ENCODE measurements at places on chromosomes 12 and 14.

DNA sequence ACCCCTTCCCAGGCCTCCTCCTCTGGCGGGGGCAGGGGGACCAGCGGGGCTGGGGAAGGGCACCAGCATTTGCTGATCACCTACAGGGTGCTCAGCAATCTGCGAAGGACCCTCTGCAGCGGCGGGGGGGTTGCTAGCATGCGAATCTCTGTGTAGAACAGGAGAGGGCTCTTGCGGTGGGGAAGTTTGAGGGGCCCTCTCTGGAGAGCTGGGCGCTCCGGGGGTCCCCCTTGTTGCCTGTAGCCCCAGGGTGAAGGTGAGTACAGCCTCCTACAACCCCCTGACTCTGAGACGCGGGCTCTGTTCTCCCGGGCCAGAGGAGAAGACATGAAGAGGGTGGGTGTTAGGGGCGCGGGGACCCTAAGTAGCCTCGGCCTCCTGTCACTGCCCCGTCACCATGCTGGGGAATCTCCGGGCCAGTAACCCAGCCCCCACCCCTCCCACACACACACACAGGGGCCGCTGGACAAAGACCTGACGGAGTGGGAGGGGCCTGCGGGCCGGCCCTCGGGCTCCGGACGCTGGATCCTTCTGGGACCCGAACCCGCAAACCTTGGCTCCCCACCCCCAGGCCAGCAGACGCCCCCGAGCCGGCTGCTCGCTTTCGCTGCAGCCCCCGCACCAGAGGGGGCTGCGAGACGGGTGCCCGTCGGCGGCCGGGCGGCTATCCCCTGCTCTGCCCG is 734 bp downstream of the FIGNL2 start:
- no peak for DNase-seq

DNA sequence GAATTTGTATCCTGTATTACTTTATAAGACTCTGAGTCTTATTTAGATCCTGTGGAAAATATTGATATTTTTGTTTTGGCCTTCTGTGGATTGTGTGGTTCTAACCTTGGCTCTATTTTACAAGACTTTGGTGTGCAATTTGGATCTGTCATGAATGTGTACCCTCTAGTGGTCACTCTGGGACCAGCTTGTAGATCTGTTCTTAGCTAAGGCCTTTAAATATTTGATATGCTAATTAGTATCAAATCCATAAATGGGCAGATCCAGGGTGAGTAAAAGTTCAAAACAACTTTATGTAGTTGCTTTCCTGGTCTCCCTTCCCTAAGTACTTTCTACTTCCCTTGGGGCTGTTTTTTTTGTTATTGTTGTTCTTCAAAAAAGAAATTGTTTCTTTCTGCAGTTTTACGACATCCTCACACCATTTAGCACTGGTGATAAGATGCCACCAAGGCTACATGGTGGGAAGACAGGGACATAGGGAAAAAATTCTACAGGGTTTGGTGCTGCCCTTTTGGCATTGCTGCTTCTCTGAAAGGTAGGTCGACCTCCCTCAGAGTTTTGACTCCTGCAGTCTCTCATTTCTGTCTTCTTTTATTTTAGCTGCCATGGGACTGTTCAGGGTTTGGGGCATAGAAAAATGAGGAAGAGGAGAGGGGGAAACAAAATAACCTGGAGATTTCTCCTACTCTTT is 238.5 kb downstream of the GPHN start:
- DNase-seq = peak; percentile 39

GRCh38 chr12:130870442-130871285 is 1.2 kb upstream of the RAN start:
- DNase-seq = no peak

GRCh38 chr14:73746520-73747378 is 32.6 kb upstream of the PNMA1 start:
- DNase-seq = no peak

DNA sequence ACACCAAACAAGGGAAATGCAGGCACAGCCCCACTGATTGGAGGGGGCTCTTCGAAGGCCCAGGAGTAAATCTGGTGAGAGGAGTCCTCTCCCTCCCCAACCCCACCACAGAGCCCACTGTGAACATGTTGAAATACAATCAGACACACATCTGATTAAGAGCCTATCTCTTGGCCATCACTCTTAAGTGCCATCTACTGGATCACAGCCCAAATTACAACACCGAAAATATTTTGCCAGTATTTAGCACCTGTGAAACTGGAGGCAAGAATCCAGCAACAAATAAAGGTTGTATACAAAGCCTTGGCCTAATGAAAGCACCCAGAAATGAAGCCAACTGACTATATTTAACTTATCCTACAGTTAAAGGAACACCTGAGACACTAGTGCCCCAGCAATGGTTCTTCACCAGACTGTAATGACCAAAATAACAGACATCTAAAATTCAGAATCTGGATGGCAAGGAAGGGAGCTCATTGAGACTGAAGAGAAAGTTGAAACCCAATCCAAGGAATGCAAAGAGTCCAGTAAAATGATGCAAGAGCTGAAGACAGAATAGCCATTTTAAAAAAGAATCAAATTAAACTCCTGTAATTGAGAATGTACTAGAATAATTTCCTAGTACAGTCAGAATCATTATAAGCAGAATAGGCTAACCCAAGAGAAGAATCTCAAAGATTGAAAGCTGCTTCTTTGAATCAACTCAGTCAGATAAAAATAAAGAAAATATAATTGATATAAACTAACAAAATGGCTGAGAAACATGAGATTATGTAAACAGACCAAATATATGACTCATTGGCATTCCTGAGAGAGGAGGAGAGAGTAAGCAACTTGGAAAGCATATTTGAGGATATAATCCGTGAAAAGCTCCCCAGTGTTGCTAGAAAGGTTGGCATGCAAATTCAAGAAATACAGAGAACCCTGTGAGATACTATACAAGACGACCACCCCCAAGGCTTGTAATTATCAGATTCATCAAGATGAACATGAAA is 1117.0 kb downstream of the FLRT2 start:
- peak; percentile 12 for DNase-seq

DNA sequence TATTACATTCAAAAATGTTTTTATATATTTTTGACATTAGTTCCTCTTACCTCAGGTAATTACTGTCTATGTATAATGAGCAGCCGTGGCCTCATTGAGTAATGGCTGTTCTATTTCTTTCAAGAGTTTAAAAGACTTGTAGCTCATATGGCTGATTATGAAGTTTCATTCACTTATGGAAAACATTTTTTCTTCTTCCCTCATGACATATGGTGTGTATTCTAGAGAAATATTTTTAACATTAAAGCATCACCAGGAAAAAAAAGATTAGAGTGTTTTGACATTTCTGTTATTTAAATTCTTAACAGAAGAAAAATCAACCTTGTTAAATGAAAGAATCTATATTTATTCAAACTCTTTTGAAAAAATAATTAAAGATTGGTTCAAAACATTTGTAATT is 422.4 kb downstream of the TMEM117 start:
- DNase-seq = no peak

DNA sequence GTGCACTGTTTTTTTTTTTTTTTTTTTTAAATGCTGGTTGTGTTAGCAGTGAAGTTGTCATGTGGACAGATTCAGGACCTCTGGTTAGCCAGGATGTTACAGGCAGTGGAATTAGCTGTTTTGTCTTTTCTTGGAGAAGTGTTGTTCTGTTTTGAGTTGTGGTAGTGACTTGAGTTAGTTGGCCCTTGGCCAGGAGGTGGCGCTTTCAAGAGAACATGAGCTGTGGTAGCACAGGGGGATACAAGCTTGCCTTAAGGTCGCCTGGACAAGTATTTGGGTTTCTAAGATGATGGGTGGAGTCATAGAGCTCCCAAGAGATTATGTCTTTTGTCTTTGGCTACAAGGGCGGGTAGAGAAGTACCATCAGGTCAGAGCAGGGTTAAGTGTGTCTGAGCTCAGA is 33.3 kb upstream of the CCDC198 start:
- DNase-seq = no peak

- DNase-seq = no peak
Measured at GRCh38 chr12:89468648-89469326, 55.8 kb downstream of the GALNT4 start.

- DNase-seq = no peak
Measured at GRCh38 chr12:107094183-107094448, 767 bp upstream of the CRY1 start.

DNA sequence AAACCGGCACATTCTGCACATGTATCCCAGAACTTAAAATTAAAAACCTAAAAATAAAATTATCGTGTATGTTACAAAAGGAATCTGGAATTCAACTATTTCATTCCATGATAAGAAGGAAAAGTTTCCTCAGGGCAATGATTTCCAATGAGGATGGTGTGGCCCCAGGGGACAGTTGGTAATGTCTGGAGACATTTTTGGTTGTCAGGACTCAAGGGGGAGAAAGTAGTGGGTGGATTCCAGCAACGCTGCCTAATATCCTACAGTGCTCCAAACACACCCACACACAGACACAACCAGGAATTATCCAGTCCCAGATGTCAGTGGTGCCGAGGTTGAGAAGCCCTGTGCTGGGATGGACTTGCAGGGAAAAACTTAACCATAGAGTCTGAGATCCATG is 228.3 kb downstream of the TMEM132D start:
- no peak for DNase-seq

GRCh38 chr14:57420986-57421385 is 30.6 kb downstream of the NAA30 start:
- DNase-seq = no peak

- DNase-seq = no peak
Measured at GRCh38 chr14:99763527-99764221, 29.5 kb upstream of the EML1 start.

- no peak for DNase-seq
Measured at GRCh38 chr14:99675382-99675835, 8.7 kb upstream of the CYP46A1 start.

- no peak for DNase-seq
Measured at GRCh38 chr12:6318440-6318879, 8.0 kb downstream of the PLEKHG6 start.

DNA sequence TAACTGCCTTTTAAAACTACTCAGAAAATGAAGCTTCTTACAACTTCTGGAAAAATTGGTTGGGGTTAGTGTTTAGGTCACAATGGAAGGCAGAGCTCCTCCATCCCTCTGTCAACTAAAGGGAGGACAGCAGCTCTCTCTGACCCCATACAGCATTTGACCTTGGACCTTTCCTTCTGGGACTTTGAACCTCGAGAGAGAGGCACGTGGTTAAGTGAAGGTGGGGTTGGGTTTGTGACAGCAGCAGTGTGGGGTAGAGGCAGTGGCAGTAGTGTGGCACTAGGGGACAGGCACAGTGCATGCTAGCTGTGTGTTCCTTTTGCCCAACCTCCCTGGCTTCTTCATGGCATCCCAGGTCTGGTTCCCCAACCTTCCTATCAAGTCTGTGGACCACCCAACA is 9.4 kb upstream of the C12orf75 start:
- DNase-seq = no peak

DNA sequence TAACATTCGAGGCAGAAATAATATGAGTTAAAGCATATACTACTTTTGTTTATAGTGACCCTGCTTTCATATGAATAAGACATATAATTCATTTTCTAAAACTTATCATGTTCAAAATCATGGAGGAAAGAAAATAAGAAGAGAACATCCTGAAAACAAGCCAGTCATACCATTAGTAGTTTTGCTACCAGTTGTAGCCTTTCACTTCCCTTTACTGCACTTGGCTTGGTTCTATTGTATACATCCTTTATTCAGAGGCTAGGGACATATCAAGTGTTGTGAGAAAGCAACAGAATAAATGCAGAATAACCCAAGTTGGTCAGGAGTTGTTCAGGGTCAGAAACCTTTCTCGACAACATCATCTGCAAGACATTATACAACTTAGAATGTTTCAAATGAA is 598.7 kb downstream of the SOX5 start:
- DNase-seq = no peak

- no peak for DNase-seq
Measured at GRCh38 chr12:59594943-59595500, 807 bp upstream of the SLC16A7 start.

GRCh38 chr14:69325646-69326265 is 65.8 kb downstream of the GALNT16 start:
- DNase-seq = no peak

DNA sequence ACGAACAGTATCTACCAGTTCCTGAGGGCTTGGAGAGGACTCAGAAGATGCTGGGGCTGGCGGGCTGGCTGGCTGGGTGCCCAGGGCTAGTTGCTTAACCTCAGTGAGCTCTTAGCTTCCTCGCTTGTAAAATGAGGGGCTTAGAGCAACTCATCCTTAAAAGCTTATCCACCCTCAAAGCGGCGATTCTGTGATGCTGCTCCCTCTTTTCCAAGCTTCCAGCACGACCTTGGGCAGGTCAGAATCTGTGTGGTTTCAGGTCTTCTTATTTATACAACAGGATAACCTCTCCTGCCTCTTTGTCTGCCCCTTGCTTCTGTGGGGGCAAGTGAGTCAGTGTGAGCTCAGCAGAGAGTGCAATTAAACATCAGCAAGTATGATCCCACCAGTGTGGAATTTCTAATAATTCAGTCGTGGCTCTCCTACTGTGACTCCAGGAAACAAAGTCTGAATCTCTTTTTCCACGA is 281.8 kb downstream of the KSR2 start:
- DNase-seq = peak; percentile 74

- peak; percentile 10 for DNase-seq
Measured at GRCh38 chr12:87529413-87529812, 499.8 kb downstream of the C12orf50 start.

All from HT1080 (cell line).